NCI-H774 (cell line): ENCODE measurements at places on chromosomes 6 and 20.
A peak's percentile ranks its signal among the peaks of the same experiment; 100 is the strongest.

DNA sequence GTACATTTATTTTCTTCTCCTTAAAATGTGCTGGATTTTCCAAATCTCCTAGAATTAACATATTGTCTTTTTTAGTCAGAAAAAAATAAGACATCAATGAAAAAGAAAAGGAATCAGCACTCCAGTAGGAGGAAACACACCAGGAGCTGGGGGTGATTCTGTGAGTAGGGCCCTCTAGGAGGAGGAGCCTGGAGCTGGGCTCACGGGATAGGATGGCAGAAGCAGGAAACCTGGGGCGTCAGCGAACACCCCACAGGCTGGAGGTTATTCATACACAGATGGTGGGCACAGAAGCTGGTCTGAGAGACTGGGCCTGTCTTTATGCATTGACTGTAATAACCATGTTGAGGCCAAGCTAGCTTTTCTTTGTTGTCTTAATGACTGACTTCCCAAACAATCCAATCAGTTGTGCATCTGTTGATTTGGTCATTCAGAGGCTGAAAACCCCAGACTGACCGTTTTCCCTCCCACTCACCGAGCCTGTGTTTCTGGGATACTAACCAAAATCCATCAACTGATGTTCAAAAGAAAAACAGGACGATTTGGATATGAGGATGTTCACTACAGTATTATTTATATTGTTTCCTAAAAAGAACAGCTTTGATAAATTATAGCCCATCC, 53.1 kb downstream of the CPNE5 start:
- DNase-seq: no peak

DNA sequence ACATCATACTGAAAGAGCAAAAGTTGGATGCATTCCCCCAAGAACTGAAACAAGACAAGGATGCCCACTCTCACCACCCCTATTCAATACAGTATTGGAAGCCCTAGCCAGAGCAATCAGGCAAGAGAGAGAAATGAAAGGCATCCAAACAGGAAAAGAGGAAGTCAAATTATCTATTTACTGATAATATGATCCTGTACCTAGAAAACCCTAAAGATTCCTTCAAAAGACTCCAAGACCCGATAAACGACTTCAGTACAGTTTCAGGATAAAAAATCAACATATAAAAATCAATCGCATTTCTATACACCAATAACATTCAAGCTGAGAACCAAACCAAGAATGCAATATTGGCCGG, 14.5 kb downstream of the CDK19 start:
- DNase-seq: no peak

- no peak for DNase-seq
Observed at GRCh38 chr20:46178891-46179290, 60.8 kb downstream of the CD40 start.

GRCh38 chr6:90169374-90169773, 127.3 kb downstream of the BACH2 start:
- DNase-seq: no peak

- no peak for DNase-seq
Observed at GRCh38 chr6:2412731-2413130, 167.3 kb upstream of the GMDS start.

- no peak for DNase-seq
Observed at GRCh38 chr6:113664909-113665308, 192.2 kb upstream of the MARCKS start.

- peak; percentile 97 for DNase-seq
Observed at GRCh38 chr6:136113736-136114173, 136.4 kb downstream of the MTFR2 start.

- DNase-seq: peak; percentile 89
Observed at GRCh38 chr6:2989332-2990247, 10.1 kb upstream of the NQO2 start.

DNA sequence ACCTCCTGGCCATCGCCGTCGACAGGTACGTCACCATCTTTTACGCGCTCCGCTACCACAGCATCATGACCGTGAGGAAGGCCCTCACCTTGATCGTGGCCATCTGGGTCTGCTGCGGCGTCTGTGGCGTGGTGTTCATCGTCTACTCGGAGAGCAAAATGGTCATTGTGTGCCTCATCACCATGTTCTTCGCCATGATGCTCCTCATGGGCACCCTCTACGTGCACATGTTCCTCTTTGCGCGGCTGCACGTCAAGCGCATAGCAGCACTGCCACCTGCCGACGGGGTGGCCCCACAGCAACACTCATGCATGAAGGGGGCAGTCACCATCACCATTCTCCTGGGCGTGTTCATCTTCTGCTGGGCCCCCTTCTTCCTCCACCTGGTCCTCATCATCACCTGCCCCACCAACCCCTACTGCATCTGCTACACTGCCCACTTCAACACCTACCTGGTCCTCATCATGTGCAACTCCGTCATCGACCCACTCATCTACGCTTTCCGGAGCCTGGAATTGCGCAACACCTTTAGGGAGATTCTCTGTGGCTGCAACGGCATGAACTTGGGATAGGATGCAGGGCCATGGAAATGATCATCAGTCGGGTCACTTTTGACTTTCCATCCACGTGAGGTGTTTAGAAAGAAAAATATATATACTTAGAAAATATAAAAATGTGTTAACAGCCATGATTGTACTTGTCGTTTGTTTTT, 868 bp downstream of the MC3R start:
- no peak for DNase-seq

GRCh38 chr6:153167061-153167891, 36.2 kb upstream of the RGS17 start:
- no peak for DNase-seq

DNA sequence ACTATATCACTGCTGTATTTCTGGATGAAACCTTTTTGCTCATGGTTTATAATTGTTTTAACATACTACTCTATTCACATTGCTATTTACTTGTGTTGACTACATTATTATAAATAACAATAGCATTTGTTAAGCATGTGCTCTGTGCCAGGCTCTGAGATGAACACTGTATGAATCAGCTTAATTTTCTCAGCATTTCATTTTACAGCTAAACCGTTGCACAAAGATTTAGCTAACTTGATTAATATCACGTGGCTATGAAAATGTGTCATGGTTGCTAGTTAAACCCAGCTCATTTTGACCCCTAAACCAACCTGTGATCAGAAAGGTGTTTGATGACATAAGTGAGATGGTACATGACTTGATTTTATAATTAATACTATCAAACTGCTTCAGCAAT, 77.5 kb downstream of the NCOA7 start:
- no peak for DNase-seq

DNA sequence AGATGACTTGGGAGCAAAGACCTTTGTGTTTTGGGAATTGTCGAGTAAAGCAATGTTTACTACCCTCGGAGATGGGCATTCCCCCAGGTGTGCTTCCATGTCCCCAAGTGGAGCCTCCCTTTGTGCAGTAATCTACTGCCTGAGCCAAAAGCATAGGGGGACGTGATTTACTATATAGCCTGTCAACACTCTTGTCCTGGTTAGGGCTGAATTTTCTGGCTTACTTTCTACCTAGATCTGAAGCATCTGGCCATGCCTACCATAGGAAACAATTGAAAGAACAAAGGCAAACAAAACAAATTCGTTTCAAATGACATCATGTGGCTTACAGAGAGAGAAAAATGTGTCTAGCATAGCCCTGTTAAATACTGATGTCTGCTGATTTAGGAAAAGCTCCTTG, 350.6 kb downstream of the SAMD5 start:
- no peak for DNase-seq

DNA sequence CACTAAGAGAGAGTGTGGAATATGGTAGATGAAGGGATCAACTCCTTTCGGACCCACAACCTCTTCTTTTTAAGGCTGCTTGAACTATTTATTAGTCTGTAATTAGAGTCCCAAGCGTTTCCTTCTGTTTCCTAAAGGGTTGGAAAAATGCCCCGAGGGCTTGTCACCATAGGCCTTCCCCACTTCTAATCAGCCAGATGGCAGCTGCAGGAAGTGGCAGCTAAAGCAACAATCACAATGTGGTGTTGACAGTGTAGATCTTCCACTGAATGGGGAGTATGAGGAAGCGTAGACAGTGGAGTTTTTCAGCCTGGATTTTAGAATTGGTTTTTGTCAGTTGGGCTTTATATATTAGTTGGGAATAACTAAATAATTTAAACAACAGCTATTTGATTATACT, 40.6 kb downstream of the SLC35D3 start:
- peak; percentile 90 for DNase-seq

- no peak for DNase-seq
Observed at GRCh38 chr6:131792091-131792496, 15.7 kb upstream of the ENPP1 start.

DNA sequence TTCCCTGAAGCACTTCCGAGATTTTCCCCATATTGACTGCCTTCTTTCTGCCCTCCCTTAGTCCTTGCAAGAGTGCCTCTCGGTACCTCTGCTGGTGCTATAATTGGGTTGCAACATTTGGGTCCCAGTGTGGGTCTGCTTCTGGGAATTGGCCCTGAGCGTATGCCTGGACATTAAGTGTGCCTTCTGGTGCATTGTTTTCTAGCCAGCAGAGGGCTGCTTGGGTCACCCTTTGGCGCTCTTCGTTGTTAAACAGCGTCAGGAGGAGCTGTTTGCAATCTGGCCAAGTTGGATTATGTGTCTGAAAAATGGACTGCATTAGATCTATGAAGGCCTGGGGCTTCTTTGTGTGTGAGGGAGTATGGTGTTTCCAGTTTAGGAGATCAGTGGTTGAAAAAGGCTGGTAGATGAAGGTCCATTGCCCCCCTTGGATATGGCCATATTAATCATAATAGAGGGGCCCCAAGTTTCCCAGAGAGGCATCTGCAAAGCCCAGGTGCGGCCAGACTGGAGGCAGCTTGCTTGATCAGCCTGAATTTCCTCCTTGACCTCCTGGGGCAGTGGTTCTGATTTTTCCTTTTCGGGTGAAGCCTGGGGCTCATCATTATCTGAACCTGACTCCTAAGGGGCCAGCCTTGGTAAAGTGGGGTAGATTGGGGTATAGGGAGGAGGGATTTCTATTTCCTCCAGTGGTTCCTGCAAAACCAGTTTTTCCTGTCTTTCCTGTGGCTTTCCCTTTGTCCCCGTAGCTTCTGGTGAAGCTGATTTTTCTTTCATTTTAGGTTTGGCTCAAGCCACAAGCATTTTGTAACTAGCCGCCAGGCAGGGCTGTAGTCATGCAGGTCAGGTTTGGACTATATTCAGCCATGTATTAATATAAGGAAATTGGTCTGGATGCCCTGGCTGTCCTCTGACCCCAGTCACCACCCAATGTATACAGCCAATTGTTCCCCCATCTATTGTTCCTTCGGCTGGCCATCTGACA, 85.4 kb upstream of the GPR6 start:
- DNase-seq: peak; percentile 94

GRCh38 chr6:15734118-15734897, 71.5 kb upstream of the DTNBP1 start:
- DNase-seq: no peak

GRCh38 chr20:11168026-11168425, 494.2 kb upstream of the JAG1 start:
- no peak for DNase-seq

- DNase-seq: no peak
Observed at GRCh38 chr20:58723628-58723984, 31.0 kb downstream of the NPEPL1 start.

DNA sequence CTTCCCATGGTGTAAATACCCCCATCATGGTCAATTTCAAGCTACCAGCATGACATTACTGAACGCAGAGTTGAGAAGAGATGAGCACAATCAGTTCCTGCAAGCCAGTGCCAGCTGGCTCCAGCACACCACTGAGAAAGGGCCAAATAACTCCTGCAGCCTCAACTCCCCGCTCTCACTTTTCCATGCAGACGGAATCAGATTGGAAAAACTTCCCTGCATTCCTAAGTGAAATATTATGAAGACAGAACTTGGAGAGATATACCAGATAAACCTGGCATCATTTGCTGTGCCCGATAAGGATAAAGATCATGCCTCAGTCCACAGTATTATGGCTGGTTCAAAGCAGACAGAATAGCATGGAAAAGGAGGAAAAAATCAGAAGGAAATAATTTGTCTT, 56.7 kb downstream of the FILIP1 start:
- DNase-seq: no peak

DNA sequence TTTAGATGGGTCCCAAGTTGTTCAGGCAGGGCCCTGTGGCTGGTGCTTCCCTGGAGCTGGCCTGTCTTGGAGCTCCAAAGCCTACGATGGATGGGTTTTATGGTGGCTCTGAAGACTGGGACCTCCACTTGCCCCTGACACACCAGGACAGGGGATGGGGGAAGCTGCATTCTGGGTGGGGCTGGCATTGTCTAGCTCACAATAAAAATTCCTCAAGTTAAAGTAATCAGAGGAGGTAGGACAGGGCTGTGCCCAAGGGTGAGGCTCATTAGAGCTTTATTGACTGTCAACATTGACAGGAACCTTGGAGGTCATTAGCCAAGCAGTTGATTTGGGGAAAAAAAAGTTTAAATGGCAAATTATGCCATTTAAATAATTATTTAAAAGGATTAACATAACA, 35.7 kb downstream of the TFAP2C start:
- no peak for DNase-seq

GRCh38 chr20:36547186-36548005, 6.1 kb downstream of the MYL9 start:
- DNase-seq: no peak

DNA sequence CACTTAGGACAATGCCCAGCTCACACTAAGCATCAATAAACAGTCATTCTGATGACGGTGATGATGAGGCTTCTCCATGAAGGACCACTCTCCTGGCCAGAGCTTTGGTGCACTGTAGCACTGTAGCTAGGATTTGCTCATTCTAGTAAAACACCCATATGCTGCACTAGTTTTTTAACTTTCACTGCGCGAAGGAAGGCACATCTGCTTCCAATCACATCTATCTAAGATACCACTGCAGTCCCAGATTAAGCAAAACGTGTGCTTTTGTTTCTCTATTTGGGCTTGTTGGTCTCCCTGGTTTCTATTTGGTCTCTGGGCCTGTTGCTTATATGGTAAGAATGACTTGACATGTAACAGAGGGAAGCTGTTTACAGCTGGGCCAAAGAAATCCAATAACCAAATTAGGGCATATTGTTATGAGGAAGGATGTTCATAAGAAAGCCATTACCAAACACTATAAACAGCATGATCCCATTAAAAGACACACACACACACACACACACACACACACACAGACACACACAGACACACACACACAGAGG, 62.4 kb downstream of the FAM229B start:
- DNase-seq: no peak

DNA sequence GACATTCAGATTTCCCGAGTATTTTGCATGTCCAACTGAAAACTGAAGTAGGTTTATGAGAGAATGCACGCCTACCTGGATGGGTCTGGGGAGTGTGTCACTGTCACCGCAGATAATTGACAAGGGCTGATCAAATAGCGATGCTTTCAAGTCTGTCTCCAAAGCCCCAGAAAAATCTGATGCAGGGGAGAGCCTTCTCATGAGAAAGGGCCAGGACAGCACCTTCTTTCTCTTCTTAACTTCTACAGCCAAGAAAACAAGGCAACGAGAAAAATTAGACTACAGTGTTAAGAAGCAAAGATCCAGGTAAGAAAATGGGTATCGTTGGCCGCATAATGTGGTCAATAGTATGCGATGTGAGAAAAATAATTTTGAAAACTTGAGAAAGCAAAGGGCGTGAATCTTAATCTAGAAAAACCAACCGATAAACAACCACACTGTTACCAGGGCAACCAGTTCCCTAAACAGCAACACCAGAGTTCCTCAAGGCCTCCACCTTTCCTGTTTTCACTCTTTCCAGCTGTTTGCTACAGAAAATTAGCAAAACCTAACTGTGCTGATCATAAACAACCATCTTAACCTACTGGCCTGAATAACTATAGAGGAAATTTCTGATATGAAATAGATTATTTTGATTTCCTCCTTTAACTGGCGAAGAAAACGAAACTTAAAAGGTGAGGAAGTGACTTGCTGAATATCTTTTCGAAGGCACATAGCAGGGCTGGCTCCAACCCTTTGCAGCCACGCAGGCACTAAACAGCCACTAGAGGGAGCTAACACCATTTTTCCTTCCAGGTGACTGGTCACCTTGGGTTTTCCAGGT, 2.6 kb downstream of the TAGAP start:
- DNase-seq: peak; percentile 89
